ENCODE measurements at places on chromosomes 6 and 20.
A peak's percentile ranks its signal among the peaks of the same experiment; 100 is the strongest.

DNA sequence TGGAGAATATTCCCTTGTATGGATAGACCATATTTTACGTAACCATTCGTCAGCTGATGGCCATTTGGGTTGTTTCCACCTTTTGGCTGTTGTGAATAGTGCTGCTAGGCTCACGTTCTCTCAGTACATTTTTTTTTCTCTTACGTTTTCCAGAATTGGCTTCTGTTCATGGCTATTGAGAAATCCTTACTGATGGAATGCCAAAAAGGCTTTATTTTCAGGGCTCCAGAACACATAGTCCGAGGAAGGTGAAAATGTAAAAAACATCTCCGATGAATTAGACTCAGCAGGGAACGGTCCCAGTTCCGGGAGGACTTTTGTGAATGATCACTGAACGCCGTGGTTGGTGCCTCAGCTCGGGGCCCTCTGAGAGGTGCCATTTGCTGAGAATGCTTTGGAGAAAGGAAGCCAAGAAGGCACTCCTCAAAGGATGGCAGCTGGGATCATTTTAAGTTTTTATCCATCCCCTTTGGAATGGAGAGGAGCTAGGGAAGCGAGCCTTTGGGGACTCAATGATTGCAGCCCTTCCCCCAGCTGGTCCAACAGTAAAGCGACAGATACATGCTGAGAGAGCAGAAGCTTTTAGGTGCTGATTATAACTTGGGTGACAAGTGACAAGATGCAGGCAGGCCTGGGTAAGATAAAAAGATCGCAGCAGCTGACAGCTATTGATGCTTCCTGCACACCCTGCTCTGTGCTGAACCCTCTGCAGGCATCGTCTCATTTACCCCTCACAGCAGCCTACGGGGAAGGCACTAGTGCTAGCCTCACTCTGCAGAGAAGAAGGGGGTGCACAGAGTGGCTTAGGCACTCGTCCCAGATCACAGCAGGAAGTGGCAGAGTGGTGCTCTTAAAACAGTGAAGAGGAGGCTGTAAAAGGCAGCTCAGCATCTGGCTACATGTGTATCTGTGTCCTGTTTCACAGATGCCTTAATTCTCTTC lies 133.4 kb upstream of the KCNG1 start:
- DNase-seq: no peak

GRCh38 chr6:21946298-21946783 lies 350.5 kb downstream of the PRL start:
- no peak for DNase-seq

DNA sequence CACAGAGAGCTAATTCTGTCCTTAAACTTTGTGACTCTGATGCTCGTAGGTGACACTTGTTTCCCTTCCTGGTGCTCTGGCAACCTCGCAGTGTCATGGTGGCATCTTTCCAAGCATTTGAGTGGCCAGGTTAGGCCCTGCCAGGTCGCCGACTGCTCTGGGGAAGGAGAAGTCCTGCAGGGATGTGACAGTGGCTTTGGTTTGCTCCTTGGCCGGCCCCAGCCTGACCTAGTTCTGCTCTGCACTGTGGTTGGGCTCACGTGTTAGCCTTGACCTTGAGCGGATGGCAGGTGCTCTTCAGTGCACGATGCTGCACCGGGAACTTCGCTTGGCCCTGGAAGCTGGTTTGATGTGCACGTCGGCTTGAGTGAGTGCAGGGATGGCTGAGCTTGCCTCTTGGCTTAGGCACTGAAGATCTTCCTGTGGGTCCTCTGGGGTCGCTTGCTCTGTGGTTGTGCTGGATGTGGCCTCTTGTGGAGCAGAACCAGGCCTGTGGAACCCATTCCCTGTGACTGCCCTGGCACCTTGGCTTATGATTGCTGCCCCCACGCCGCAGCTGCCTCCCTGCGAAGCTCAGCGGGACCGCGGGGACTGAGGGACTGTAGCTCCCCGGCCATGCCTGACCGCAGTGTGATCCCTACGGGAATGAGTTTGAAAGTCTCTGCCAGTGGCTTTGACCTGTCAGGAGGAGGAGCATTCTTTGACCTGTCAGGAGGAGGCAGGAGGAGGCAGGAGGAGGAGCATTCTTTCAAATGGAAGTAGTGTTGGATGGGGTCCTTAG lies 8.7 kb downstream of the OSBPL2 start:
- no peak for DNase-seq

GRCh38 chr6:99618649-99619408 lies 12.2 kb downstream of the PRDM13 start:
- DNase-seq: no peak

DNA sequence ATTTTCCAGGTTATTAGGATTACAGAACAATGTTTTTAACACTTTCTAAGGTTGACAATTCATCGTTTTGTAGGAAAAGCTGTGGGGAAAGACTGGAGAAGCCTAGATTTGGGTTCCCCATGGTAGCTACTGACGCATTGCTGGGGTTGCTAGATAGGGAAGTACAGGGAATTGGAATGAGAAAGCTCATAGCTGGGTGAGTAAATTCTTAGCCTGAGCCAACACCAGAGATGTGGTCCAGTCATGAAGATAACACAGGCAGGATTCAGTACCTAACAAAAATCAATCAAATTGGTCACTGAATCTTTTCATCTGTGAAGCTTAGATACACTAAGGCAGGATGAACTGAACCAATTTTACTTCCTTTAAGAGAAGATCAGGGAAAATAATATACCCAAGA lies 35.7 kb downstream of the RIN2 start:
- no peak for DNase-seq

- no peak for DNase-seq
These were observed 54.9 kb downstream of the UBR2 start for GRCh38 chr6:42618686-42619085.

- DNase-seq: no peak
These were observed 74.0 kb upstream of the SYNJ2 start for GRCh38 chr6:157907651-157908050.

DNA sequence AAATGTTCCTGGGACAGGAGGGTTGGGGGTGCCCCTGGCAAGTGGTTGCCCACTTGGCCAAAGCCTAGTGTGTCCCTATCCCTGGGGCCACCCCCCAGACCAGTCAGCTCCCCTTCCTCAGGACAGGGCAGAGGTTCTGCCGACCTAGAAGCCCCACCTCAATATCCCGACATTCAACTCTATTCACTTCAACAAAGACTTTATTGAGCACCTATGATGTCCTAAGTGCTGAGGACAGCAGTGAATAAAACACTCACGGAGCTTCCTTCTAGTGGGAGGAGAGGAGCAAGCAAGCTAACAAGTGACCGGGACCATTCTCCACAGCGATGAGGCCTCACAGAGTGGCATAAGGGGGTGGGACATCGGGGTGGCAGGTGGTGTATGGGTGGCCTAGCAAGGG lies 52.7 kb downstream of the GRM4 start:
- no peak for DNase-seq

DNA sequence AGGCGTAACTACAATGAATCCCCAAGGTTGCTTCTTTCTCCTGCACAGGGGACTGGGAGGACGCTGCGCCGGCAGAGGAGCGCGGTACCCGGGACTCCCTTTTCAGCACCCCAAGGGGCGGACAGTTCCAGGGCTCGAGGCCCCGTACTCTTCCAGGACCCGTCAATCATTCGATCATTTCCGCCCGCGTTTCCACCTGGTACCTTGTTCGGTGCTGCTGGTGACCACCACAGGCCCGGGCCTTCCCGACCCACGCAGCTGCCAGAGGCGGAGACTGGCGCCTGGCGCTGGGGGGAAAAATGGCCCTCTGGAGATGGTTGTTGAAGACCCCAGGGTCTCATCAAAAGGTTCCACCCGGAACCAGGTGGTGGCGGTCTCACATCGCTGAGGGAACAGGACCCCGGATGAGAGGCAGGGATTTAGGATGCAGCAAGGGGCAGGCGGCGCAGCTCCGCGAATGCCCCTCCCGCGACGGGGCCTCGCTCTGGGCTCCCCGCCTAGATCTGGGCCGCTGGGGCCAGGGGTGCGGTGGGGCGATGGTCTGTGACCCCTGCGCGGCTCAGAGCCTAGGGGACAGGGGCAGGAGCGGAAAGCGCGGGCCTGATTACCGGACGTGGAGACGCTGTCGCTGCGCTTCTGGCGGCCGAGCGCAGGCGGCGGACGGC lies 744 bp downstream of the VSX1 start:
- no peak for DNase-seq

GRCh38 chr6:102581378-102582124 lies 1188.0 kb downstream of the GRIK2 start:
- DNase-seq: no peak

DNA sequence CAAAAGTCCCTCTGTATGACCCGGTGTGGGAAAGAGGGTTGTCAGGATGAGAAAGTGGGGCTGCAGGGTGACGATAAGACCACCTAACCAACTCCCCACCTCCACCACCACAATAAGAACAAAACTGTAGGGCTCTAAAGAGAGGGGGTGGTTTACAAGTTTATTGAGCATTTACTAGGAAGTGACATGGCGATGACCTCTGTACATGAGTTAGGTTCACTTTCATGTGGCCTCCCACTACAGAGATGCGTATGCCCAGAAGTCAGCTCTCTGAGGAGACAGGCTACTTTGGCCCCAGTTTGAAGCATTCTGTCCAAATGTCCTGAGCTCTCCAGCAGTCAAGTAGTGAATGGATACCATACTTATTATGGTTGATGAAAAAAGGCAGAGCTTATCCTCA lies 28.7 kb upstream of the PI16 start:
- no peak for DNase-seq

DNA sequence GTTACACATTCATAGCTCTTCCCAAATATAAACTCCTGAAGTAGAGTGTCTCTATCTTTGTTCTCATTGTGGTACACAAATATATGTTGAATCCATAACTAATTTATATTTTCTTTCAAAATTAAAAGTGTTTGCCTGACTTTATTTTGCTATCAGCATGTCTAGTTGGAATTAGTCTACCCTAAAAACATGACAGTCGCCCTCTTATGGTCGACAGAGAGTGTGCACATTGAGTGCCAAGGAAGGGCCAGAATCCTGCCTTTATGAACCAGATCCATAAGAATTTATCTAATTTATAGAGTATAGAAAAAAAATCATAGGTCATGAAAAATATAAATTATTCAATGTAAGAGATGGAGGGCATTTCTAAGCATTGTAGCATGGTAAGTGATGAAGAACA lies 12.3 kb upstream of the DEFB112 start:
- no peak for DNase-seq

DNA sequence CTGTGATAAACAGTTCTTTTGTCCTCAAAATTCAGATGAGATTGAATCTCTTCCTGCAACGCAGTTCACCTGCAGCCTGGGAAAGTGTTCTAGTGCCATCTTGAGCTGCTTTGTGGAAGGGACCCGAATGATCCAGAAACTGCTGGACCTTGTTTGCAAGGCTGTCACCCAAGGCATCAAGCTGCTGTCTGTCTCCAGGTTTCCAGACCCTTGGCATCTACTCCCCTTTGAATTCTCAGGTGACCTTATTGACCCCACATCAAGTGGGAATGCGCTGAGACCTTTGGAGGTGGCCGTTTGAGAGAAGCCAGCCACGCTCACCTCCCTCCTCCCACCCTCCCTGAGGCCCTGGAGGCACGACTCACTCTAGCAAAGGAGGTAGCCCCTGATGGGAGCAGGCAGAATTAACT lies 112.5 kb downstream of the EDN3 start:
- DNase-seq: no peak

DNA sequence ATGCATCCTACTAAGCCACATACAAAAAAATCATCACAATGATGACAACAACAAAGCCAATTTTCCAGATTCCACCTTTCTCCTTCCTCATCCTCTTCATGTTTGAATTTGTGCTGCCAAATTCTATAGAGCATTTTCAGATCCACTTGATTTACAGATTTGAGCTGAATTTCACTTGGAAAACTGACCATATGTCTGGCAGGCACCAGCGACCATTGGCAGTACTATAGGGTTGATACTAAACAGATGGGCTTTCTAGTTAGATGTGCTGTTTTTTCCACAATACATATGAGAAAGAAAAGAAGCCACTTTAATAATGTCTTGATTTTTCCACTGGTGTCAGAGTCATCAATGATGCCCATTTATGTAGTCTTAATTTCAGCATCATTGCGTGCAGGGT lies 127.0 kb downstream of the PHACTR3 start:
- no peak for DNase-seq

DNA sequence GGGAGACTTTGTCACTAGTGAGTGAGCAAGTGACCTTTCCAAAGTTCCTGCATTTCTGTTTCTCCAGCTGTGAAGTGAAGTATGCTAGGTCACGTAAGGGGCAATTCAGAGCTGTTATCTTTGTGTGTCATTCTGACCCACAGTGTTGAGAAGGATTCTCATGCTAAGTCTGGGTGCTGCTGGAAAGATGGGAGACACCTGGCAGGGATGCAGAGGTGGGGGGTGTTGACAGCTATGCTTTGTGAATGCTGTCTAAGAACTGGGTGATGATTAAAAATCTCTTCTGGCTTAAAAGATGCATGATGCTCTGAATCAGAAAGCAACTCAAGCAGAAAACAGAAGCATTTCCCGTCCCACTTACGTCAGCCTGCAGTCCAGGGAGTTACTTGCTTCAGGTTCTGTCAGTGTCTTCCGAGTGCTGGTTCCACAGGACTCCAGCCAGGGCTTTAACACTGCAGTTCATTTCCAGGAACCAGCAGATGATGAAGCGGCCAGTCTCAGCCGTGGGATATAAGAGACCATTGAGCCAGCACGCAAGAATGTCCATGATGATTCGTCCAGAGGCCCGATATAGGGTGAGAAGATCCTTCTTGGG lies 30.9 kb upstream of the ASXL1 start:
- DNase-seq: no peak

GRCh38 chr20:49281913-49282467 lies 4.1 kb upstream of the ZNFX1 start:
- DNase-seq: no peak

- no peak for DNase-seq
These were observed 16.6 kb upstream of the FBXO9 start for GRCh38 chr6:53048431-53049195.

- peak; percentile 69 for DNase-seq
These were observed 13.2 kb downstream of the QKI start for GRCh38 chr6:163427498-163428254.

DNA sequence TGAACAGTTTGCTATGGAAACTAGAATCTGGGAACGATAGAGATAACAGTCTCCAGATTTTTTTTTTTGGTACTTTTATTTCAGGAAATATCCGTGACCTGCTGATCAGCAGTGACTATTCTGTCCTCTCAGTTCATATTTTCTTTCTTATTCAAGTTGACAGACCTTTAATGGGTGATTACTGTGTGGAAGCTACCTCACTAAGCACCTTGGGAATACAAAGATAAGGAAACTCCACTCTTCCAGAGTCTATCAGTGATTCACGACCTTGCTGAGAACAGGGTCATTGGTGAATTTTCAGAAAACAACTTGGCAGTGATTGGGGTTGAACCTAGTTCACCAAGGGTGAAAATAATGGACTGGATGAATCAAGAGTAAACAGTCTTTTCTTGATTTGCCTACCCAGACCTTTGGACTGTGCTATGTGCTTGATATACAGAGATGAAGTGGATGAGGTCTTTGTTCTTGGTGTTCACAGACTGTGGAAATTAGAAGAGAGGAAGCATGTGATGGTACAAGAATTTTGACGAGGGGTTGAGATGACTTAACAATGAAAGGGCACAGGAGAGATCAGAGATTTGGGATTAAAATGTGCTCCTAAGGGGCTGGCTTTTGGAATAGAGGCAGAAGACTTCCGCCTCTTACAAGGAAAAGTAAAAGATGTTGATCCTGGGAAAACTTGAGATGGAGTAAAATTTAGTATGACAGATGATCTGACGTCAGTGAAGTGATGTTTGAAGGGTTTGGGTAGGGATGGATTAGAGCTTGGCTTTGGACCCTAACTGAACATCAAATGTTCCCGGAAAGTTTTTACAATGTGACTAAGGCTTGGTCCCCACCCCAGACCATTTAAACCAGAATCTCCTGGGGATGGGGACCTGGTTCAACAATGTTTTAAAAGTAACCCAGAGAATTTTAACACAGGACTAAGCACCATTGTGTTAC lies 1.2 kb downstream of the KAT14 start:
- DNase-seq: no peak

- DNase-seq: no peak
These were observed 40.2 kb downstream of the PIGU start for GRCh38 chr20:34636648-34637047.
